Activated T-helper 1 cell treated with Interleukin-2 at 50 U/mL for 16 hours (primary cell): ENCODE measurements at places on chromosomes 13 and 19.

- no peak for DNase-seq
Observed at GRCh38 chr13:113742000-113742441, 17.0 kb upstream of the TMEM255B start.

GRCh38 chr13:22014469-22014868 lies 343.6 kb downstream of the FGF9 start:
- no peak for DNase-seq

- DNase-seq, result no peak
Observed at GRCh38 chr13:82758044-82758443, 1124.2 kb downstream of the SLITRK1 start.

GRCh38 chr13:40993987-40994386 lies 25.1 kb downstream of the ELF1 start:
- no peak for DNase-seq

DNA sequence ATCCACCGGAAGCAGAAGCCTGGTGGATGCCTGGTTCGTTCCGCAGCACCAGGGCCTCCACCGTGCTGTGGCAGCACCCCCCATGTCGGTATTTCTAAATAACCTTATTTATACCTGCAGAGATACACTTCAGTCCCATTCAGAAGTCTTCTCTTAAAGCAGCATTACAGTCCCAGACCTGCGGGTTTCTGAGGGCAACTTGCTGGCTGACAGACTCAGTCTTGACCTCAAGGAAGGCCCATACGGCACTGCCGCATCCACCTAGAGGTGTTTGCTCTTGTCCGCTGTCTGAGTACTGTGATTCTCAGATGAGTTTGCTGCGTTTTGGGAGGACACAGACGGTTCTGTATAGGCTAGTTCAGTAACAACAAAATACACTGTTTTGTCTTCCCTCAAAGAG lies 16.9 kb upstream of the TEX29 start:
- DNase-seq, result no peak

- DNase-seq, result no peak
Observed at GRCh38 chr13:101453784-101454201, 1.3 kb downstream of the ITGBL1 start.

DNA sequence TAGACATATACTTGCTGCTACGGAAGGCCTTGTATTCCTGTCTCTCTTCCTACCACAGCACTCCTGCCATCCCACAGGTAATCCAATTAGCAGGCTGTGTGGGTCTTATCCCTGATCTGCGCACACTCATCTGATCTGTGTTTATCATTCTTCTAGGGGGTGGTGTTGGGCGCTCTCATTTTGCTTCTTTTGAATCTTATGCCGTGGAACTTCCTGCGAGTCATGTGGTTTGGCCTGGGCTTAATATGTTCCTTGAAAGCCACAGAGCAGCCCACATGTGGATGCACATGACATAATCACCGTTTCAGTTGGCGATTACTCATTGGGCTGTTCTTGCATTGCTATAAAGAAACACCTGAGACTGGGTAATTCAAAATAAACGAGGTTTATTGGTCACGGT lies 7.5 kb downstream of the RASA3 start:
- peak; percentile 39 for DNase-seq

GRCh38 chr19:13396250-13397080 lies 109.8 kb downstream of the CACNA1A start:
- no peak for DNase-seq

DNA sequence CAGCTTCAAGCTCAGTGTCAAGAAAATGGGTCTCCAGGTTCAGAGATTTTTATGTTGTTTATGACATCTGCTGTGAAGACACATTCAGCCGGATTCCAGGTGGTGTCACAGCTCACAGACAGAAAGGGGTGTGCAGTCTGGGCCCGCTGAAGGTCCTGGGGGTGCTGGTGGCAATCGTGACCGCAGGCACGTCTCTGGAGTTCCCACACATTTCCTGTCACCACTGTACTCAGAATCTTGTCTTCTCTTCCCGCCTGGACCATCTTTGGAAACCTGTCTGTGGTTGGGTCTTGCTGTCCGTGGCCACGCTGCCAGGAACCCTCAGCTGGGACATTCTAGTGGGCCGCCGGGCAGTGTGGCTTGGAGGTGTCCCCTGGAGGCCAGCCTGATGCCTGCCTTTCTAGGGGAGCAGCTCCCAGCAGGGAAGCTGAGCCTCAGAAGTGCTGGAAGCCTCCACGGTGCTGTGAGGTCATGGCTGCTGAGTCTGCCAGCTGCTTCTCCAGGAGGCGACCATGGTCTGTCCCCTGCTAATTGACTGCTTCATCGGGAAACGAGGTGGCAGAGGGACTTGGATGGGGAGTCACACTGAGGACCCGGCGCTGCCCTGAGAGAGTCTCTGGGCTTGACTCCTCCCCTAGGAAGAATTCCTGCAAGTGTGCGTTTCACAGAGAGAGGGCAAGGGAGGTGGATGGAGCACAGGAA lies 3.7 kb downstream of the TEX29 start:
- DNase-seq, result no peak
